ENCODE measurements at places on chromosomes 3 and 15. TPM values are rescaled to one million over a fixed set of nuclear protein-coding genes. Genes with fewer than 3 reads are reported as not detected.

CNTN3 gene
- total RNA-seq = not detected

SLC22A14 gene
- total RNA-seq = 0.12 TPM

CNTN6 gene
- total RNA-seq = not detected

SUSD5 gene
- 2.9 TPM for total RNA-seq

B3GNT5 gene
- total RNA-seq = 29.2 TPM

ACOX2 gene
- 6.0 TPM for total RNA-seq

TRH gene
- total RNA-seq = not detected

CXCR6 gene
- total RNA-seq = not detected

GOLGA6L2 gene
- not detected for total RNA-seq

NOP10 gene
- 491 TPM for total RNA-seq

MORC1 gene
- 0.02 TPM for total RNA-seq

SKOR1 gene
- total RNA-seq = not detected

UROC1 gene
- total RNA-seq = not detected

TBCCD1 gene
- total RNA-seq = 5.8 TPM

CCR9 gene
- total RNA-seq = not detected

CDHR4 gene
- total RNA-seq = 0.24 TPM

CPNE9 gene
- total RNA-seq = not detected

ARHGEF26 gene
- total RNA-seq = 12.6 TPM
